ENCODE measurements at places on chromosomes 16 and 17. TPM values are rescaled to one million over a fixed set of nuclear protein-coding genes. Genes with fewer than 3 reads are reported as not detected.

TCAP gene
- 0.95 TPM for total RNA-seq

GRCh38 chr17:60421273-60422161 lies 772 bp upstream of the CHCT1 start:
- peak overlapping the region; percentile 69 for H3K4me3 ChIP-seq
- no peaks in the 10 kb centered on the region for H3K27me3 ChIP-seq
- H3K36me3 ChIP-seq: no peaks in the 10 kb centered on the region
- peak overlapping the region; percentile 83 for H3K27ac ChIP-seq
- DNase-seq: peak; percentile 85

- no peaks in the 10 kb centered on the region for H3K36me3 ChIP-seq
- peaks cover 2% of the 10 kb centered on the region for H3K4me1 ChIP-seq
- H3K27ac ChIP-seq: no peak overlapping the region
- no peak overlapping the region for H3K4me3 ChIP-seq
Observed at GRCh38 chr17:79668344-79669250, 57.7 kb upstream of the RBFOX3 start.

GRCh38 chr17:27741361-27741861 lies 58.9 kb downstream of the NOS2 start:
- H3K27ac ChIP-seq: no peak overlapping the region
- H3K4me3 ChIP-seq: no peak overlapping the region
- H3K36me3 ChIP-seq: no peaks in the 10 kb centered on the region

MT3 gene
- total RNA-seq: 30.7 TPM

GRCh38 chr16:10647721-10648296 lies 46.9 kb downstream of the TEKT5 start:
- H3K36me3 ChIP-seq: no peaks in the 10 kb centered on the region
- no peaks in the 10 kb centered on the region for H3K4me1 ChIP-seq
- H3K4me3 ChIP-seq: no peak overlapping the region
- DNase-seq: no peak
- no peak overlapping the region for H3K27ac ChIP-seq

DNA sequence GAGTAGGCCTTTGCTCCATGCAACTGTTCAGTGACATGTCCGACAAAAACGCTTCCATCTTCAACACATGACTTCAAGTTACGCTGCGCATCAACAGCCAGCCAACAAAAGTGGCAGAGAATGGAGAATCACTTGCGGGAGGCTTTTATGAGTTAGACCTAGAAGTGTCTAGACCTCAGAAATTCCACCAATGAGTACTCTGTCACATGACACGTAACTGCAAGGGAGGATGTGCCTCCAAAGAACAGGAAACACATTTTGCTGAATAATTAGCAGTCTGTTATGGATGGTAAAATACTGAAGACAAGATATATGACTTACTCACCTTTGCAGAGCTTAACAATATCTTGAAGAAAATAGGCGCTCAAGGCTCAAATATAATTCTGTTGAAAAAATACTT lies 62.1 kb downstream of the MYO1D start:
- H3K4me1 ChIP-seq: peaks cover 6% of the 10 kb centered on the region
- no peaks in the 10 kb centered on the region for H3K36me3 ChIP-seq
- no peak for DNase-seq

GRCh38 chr17:37726248-37726647 lies 18.6 kb downstream of the HNF1B start:
- peaks cover 2% of the 10 kb centered on the region for H3K27me3 ChIP-seq
- H3K4me1 ChIP-seq: peaks cover 1% of the 10 kb centered on the region
- no peaks in the 10 kb centered on the region for H3K36me3 ChIP-seq
- no peak overlapping the region for H3K27ac ChIP-seq

ZNF469 gene
- total RNA-seq: 0.56 TPM

DNA sequence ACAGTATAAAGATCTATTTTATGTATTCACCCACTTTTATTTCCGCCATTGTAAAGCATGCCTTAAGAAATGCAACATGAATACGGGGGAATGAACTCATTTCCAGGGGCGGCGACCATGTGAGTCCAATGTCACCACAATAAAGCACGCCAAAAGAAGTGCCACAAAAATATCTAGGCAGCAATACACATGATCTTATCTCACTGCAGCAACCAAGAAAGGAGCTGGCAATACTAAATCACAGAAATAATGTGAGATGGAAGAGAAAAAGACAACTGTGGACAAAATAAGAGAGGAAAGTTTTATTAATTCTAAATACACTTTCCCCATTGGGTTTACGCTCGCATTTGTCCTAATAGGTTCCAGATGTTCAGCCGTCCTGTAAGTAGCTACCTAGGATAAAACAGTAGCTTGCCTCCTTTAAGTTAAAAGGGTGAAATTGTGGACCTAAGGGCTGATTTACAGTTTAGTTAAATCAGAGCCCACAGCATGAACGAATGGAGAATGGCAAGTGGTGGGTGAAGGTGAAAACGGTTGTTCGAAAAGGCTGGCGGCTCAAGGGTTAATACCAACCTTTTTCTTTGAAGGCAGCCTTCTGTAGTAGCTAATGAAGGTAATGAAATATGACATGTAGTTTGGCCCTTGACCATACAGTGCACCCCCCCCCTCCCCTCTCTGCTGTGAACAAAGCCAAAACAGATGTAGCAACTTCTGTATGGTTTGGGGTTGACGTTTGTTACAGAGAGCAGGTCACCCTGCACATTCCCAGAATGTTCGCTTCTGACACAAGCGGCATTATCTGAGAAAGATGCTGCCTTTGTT lies 504.2 kb upstream of the PSMD7 start:
- no peaks in the 10 kb centered on the region for H3K4me1 ChIP-seq
- no peak overlapping the region for H3K27ac ChIP-seq
- no peaks in the 10 kb centered on the region for H3K27me3 ChIP-seq
- no peak for DNase-seq

DNA sequence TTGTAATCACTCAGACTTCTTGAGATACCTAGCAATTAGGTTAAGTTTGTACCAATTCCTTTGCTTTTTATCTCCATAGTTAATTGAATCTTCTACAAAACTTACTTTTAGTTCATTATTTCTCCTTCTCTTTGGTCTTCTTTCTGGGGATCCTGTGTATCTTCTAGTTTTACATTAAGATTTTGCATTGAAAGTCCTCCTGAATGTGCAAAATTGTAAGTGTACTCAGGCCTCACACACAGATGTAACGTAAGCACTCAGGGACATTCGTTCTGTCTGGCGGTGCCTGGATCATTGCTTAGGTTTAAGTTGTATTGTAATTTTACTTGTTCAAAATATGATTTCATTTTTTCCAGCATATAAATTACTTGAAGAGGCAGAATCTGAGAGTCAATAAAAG lies 222.6 kb upstream of the CPHXL start:
- no peak overlapping the region for H3K4me3 ChIP-seq

GRCh38 chr17:55426851-55427586 lies 5.4 kb upstream of the MMD start:
- H3K27ac ChIP-seq: no peak overlapping the region
- H3K4me3 ChIP-seq: no peak overlapping the region
- no peaks in the 10 kb centered on the region for H3K36me3 ChIP-seq
- peaks cover 9% of the 10 kb centered on the region for H3K4me1 ChIP-seq
- no peak for DNase-seq

GRCh38 chr16:70735141-70735979 lies 49.5 kb upstream of the MTSS2 start:
- no peak overlapping the region for H3K4me3 ChIP-seq
- H3K27me3 ChIP-seq: no peaks in the 10 kb centered on the region
- no peak for DNase-seq
- H3K27ac ChIP-seq: peak overlapping the region; percentile 96
- H3K4me1 ChIP-seq: peaks cover 59% of the 10 kb centered on the region

DNA sequence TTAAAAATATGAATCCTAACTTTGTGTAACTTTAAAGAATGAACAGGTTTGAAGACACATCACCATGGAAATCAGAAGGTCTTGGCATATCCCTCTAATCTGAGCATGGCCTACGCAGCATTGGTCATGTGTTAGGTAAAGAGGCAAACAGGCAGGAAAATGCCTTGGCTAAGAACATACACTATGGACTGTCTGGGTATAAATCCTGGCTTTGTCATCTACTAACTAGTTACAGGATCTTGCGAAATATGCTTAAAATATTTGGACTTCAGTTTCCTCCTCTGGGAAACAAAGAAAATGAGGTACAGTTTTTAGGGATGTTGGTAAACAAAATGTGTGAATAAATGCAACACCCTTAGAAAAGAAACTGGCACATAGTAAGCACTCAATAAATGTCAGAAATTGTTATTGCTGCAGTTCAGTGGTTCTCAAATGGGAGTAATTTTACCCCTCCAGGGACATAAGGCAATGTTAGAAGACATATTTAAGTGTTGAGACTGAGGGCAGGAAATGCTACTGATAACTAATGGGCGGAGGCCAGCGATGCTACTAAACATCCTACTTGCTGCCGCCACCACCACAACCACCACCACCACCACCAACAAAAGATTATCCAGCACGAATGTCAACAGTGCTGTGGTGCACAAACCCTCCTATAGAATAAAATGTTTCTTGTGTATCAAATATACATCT lies 770.8 kb upstream of the SOX9 start:
- no peaks in the 10 kb centered on the region for H3K27me3 ChIP-seq
- no peak for DNase-seq
- H3K36me3 ChIP-seq: no peaks in the 10 kb centered on the region
- no peaks in the 10 kb centered on the region for H3K4me1 ChIP-seq
- no peak overlapping the region for H3K27ac ChIP-seq

- H3K36me3 ChIP-seq: peaks cover 20% of the 10 kb centered on the region
- no peak for DNase-seq
- H3K27ac ChIP-seq: peak overlapping the region; percentile 95
- H3K27me3 ChIP-seq: no peaks in the 10 kb centered on the region
- H3K4me1 ChIP-seq: peaks cover 63% of the 10 kb centered on the region
- peak overlapping the region; percentile 84 for H3K4me3 ChIP-seq
Observed at GRCh38 chr16:50265716-50266336, 525 bp upstream of the ADCY7 start.

FAM171A2 gene
- total RNA-seq: 0.78 TPM

LGALS9 gene
- 17.3 TPM for total RNA-seq
